ENCODE measurements at places on chromosomes 3 and 15.

GRCh38 chr15:51876169-51876568 is 46.7 kb downstream of the TMOD3 start:
- no peak for DNase-seq

- peak; percentile 9 for DNase-seq
Measured at GRCh38 chr3:129732200-129732876, 125.9 kb upstream of the PLXND1 start.

GRCh38 chr15:89984421-89985010 is 16.6 kb upstream of the ZNF710 start:
- DNase-seq, result no peak

DNA sequence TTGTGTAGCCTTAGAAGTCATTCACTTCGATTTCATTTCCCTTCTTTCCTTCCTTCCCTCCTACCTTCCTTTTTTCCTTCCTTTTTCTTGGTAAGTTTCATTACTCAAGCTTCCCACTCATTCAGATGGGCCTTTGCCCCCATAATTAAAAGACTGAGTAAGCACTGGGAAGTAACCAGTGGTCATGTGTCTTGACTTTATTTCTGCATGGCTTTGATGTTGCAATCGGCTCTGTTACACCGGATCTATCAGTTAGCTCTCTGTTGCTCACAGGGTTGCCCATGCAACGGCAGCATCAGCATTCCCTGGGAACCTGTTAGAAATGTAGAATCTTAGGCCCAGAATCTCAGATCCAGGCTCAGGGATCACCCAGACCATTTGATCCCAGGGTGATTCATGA is 25.6 kb upstream of the LARS2 start:
- no peak for DNase-seq

DNA sequence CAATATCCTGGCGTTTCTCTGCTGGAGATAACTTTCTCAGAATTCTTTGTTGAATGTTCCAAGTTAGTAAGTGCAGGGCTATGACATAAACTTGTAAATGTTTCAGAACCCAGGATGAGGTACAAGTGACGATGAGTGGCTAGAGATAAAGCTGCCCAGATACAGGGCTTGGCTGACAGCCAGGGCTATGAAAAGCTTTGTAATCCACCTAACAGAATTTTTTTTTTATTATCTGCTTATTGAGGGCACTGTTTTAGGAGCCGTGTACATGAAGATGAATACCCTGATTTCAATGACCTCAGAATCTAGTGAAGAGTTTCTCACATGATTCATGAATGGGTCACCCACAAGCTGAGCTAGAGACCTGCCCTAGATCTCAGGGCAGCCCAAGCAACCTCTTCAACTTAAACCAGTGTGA is 431.4 kb downstream of the DIPK2A start:
- no peak for DNase-seq

GRCh38 chr3:3551981-3552380 is 247.2 kb upstream of the LRRN1 start:
- no peak for DNase-seq

DNA sequence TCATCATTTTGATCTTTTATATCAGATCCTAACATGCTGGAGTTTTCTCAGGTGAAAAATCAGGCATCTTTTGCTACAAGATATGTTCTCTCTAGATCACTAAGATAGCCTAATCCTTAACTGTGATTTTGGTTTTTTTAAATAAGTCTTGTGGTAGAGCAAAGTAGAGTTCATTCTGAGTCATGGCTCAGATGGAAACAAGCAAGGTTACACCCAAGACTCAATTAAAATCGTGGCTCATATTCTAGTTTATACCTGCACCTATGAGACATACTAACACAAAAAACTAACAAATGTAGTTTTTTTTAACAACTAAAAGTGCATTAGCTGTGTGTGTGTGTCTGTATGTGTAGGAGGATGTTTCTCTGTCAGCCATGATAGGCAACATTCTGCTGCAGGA is 428.2 kb downstream of the NLGN1 start:
- no peak for DNase-seq

GRCh38 chr3:187775549-187775948 is 30.3 kb upstream of the BCL6 start:
- no peak for DNase-seq

GRCh38 chr3:123657568-123657967 is 72.7 kb upstream of the HACD2 start:
- no peak for DNase-seq

DNA sequence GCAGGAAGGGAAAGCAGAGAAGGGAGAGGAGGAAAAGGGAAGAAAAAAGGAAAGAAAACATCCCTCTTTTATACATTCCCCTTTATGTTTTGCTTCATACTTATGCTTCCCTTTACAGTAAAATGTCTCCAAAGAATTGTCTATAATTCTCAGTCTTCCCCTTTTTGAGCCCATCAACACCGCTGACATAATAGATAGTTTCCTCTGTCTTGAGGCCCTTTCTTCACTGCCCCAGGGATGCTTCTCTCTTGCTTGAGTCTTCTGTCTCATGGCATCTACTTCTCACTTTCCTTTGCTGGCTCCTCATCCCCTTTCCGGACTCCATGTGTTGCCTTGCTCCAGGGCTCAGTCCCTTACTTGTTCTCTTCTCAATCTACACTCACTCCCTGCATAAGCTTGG is 99.7 kb upstream of the DAZL start:
- no peak for DNase-seq

DNA sequence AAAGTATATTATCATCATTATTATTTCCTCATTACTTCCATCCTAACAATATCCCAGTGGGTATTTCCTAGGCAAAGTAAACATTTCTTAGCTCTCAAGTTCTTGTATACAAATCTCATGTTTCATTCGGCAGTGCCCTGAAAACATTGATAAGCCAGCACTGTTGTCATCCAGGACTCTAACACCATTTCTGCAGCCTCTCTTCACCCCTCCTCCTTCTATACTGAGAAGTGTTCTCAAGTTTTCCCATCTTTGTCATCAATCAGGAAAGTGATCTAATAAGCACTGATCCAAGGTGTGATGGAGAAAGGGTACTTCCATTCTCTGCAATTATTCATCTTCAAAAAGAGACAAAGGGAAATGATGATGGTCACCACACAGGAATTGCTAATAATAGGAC is 168.4 kb upstream of the CCDC54 start:
- no peak for DNase-seq

- no peak for DNase-seq
Measured at GRCh38 chr3:11624704-11625375, 18.9 kb downstream of the VGLL4 start.

GRCh38 chr3:194989241-194989640 is 281.7 kb downstream of the XXYLT1 start:
- DNase-seq, result no peak

DNA sequence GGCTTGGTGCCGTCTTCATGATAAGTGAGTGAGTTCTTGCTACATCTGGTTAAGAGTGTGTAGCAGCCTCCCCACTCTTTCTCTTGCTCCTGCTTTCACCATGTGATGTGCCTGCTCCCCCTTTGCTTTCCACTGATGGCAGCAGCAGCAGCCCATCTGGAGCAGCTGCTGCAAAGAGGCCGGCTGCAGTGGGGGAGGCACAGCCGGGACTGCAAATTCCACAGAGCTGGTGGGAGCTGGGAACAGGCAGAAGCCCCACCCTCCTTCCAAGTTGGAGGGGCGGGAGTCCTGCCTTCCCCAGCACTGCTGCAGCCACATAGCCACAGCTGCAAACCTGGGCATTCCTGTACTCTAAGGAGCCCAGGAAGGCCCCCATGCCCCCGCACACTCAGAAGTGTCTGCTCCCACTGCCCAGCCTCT is 62.8 kb upstream of the IMPG2 start:
- no peak for DNase-seq

- DNase-seq, result peak; percentile 47
Measured at GRCh38 chr3:194204042-194204987, 68.4 kb downstream of the HES1 start.

- DNase-seq, result no peak
Measured at GRCh38 chr3:152287898-152288576, 19.3 kb downstream of the MBNL1 start.

DNA sequence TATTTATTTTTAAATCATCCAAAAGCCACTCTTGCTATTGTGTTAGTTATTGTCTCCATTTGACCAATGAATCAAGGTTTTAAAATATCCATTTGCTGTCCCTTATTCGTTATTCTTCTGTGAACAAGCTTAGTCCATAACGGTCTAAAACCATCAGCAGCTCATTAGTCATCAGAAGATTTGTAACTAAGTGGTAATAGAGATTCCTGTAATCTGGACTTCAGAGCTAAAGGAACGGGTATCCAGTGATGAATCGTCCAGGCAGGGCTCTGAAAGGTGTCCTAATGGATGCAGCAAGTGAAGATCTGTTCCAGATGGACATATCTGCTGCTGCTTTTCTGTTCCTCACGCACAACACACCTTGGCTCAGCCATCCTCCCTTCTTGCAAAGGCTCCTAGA is 362.7 kb upstream of the CFAP20DC start:
- no peak for DNase-seq

GRCh38 chr3:158200955-158201354 is 91.1 kb downstream of the RSRC1 start:
- DNase-seq, result no peak

DNA sequence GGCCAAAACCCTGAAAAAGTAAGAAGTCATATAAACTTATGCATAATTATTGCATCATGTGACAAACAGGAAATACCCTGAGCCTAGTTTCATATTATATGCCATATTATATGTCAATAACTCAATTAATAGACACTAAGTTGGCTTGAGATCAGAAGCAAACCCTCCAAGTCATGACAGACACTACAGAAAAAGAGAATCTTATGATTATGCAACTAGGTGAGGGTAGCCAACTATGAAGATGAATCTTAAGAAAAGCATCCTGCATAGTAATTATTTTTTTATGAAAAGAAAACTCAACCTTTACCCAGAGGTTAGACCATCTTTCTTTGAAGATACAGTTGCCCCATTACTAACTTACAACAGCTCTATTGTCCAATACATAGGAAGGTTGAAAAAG is 192.4 kb upstream of the VEPH1 start:
- no peak for DNase-seq

- DNase-seq, result no peak
Measured at GRCh38 chr3:41652506-41652905, 309.4 kb downstream of the ULK4 start.

GRCh38 chr15:48679952-48680351 is 34.4 kb upstream of the FBN1 start:
- DNase-seq, result no peak

DNA sequence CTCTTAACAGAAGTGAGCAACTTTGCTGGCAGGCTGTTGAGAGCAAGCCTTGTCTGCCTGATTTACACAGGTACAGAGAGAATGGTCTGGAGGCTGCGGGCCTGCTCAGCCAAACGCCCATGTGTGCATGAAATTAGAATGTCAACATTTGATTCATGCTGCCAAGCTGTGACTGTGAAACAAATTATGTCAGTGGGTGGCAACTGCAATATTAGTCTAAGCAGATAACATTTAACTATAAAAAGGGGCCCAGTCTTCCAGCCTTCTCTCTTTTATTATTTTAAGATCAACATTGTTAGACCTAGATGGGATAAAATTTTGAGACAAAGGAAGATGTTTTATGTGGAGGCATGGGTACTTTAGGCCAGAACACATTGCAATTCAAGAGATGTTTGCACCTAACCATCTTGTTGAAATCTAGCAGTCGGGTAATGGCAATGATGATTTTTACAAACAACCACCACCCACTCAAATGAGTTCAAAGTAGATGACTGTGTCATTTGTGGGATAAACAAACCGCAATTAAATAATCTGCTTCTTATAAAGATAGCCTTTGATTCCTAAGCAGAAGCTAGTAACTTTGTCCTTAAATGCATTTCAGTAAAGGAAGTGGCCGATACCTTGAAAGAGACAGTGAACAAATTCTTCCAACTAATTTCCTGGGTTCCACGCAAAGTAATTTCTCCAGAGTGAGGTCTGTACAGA is 70.2 kb downstream of the FOXB1 start:
- peak; percentile 82 for DNase-seq

- DNase-seq, result no peak
Measured at GRCh38 chr3:7562892-7563291, 702.0 kb downstream of the GRM7 start.

- DNase-seq, result no peak
Measured at GRCh38 chr15:25768271-25768670, 94.9 kb downstream of the ATP10A start.

Measured in NCI-H2081 (cell line).